Right atrium auricular region (tissue), 2 donors: ENCODE measurements at places on chromosomes 7 and 10. TPM values are rescaled to one million over a fixed set of nuclear protein-coding genes. Genes with fewer than 3 reads are reported as not detected.

The SAMD9 gene
- total RNA-seq: 3.6 TPM

The CDHR1 gene
- 1.6 TPM for total RNA-seq

The MIOS gene
- total RNA-seq: 19.7 TPM

The SLC26A5 gene
- total RNA-seq: not detected

The H2BK1 gene
- not detected for total RNA-seq

The RAPGEF5 gene
- total RNA-seq: 19.4 TPM

The RSPH10B2 gene
- 0.19 TPM for total RNA-seq

The LDB3 gene
- total RNA-seq: 448 TPM

The GHRHR gene
- total RNA-seq: not detected

The ADCK2 gene
- total RNA-seq: 21.8 TPM

The TUBB8 gene
- total RNA-seq: not detected

The ASAH2 gene
- total RNA-seq: 1.8 TPM

The SPDYE2 gene
- not detected for total RNA-seq

The CACUL1 gene
- 17.2 TPM for total RNA-seq

The LRIT1 gene
- total RNA-seq: not detected

The FEZF1 gene
- total RNA-seq: not detected

The SEPHS1 gene
- 20.7 TPM for total RNA-seq

The HTRA1 gene
- total RNA-seq: 78.3 TPM

The CALHM3 gene
- not detected for total RNA-seq

The SGMS1 gene
- total RNA-seq: 32.5 TPM

The USP6NL gene
- 10.5 TPM for total RNA-seq

The TCF7L2 gene
- total RNA-seq: 11.3 TPM

The SVOPL gene
- total RNA-seq: not detected

The SFRP5 gene
- 140 TPM for total RNA-seq

The MOGAT3 gene
- not detected for total RNA-seq

The ARL3 gene
- total RNA-seq: 5.7 TPM

The PTF1A gene
- not detected for total RNA-seq

The CLCN1 gene
- not detected for total RNA-seq

The DTX2 gene
- 18.9 TPM for total RNA-seq

The DNAJC9 gene
- 6.8 TPM for total RNA-seq

The GRK5 gene
- total RNA-seq: 19.2 TPM

The LBX1 gene
- not detected for total RNA-seq

The BEND7 gene
- total RNA-seq: 11.5 TPM

The NKX6-2 gene
- total RNA-seq: not detected

The PVRIG gene
- total RNA-seq: not detected

The ZNF25 gene
- 20.6 TPM for total RNA-seq

The CNNM1 gene
- 0.07 TPM for total RNA-seq

The SPDYE11 gene
- not detected for total RNA-seq

The NPC1L1 gene
- total RNA-seq: not detected

The HMX2 gene
- total RNA-seq: not detected

The CTAGE4 gene
- total RNA-seq: 0.59 TPM

The TDRD1 gene
- 1.1 TPM for total RNA-seq

The MMRN2 gene
- 57.0 TPM for total RNA-seq
